ENCODE measurements at places on chromosomes 16 and 17.
A peak's percentile ranks its signal among the peaks of the same experiment; 100 is the strongest.

- no peak for DNase-seq
Observed at GRCh38 chr17:76701471-76701967, 9.2 kb downstream of the MXRA7 start.

- DNase-seq, result no peak
Observed at GRCh38 chr16:46857368-46857945, 26.5 kb upstream of the C16orf87 start.

DNA sequence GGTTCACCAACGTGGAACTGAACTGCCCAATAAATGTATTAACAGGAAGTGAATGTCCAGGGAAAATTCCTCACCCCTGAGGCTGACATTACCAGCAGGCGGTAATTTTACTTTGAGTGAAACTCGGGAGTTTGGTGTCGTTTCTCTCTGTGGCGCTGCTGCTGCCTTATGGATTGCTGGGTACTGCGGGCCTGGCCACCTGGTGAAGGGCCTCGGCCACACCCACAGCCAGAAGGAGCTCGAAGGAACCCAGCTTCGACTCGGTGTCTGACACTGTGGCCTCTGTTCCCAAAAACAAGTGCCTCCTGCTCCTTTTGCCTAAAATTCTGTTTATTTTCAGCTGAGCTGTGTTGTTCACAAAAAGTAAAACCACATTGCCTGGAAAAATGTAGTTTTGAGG lies 115.0 kb downstream of the BANP start:
- no peak for DNase-seq

- no peak for DNase-seq
Observed at GRCh38 chr16:27220991-27221390, 17.7 kb downstream of the KDM8 start.

DNA sequence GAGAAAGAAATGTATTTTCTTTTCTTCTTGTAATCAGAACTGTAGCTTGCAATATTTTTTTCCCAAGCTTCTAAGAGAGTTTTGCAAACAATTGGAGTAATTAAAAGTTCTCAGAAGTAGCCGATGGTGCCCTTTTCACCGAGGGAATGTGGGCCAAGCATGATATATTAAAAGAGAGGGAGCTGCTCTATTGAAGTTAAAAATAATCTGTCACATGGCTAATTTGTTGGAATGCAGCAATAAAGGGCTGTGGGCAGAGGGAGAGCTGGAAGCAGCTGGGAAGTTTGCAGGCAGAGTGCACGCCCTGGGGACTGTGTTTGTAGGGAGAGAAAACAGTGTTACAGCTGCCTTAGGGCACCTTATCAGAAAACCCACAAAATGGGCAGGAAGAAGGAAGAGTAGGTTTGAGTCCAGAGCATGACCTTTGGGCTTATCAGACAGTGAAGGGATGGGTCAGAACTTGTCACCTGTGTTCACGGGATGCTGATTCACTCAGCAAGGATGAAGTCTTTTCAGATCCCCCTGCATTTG lies 18.5 kb upstream of the TERF2 start:
- DNase-seq, result peak; percentile 33

DNA sequence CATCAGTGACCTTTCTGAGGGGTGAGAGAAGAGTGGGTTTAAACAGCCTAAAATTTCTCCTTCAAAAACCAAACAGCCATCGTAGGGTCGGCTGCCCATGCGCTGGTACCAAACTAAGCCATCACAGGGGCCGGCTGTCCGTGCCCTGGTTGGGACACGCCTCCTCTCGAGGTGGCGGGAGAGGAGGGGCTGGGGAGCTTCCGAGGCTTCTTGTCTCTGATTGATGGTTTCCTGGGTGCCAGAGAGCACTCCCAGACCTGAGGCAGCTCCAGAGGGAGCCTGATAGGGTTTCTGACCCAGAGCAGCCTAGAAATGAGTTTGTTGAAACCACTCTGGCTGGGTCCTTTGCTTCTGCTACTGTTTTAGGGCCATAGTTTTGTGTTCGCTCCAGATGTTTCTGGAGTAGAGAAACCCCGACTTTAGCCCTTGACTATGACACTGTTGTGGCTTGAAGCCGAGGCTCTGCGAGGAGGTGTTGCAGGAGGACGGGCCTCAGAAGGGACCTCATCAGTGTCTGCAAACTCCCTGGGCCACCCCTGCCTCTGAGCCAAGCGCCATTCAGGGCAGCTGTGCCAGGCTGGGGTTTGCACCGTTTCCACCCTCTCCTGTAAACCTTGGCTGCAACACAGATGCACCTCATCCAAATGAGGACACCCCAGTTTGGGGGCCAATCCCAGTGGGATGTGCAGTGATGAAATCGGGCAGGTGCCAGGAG lies 6.2 kb downstream of the ZNF276 start:
- DNase-seq, result no peak
